ENCODE measurements at places on chromosomes 12 and 14.

DNA sequence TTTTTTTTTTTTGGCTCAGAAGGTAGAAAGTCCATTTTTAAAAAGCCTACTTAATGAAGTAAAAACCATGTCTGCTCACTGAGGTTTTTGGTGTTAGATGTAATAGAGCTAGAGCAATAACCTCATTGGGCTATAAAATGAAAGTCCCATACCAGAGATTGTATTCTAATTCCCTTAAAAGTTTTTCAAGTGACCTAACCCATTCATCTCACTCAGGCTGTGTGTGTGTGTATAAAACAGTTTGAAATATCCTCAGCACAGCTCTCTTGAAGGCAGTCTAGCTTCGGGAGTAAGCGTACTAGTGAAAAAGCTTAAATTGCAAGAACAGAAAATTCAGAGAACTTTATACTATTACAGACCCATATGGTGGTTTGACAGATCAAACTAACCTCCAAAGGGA is 313.8 kb downstream of the CEP128 start:
- no peak for DNase-seq

DNA sequence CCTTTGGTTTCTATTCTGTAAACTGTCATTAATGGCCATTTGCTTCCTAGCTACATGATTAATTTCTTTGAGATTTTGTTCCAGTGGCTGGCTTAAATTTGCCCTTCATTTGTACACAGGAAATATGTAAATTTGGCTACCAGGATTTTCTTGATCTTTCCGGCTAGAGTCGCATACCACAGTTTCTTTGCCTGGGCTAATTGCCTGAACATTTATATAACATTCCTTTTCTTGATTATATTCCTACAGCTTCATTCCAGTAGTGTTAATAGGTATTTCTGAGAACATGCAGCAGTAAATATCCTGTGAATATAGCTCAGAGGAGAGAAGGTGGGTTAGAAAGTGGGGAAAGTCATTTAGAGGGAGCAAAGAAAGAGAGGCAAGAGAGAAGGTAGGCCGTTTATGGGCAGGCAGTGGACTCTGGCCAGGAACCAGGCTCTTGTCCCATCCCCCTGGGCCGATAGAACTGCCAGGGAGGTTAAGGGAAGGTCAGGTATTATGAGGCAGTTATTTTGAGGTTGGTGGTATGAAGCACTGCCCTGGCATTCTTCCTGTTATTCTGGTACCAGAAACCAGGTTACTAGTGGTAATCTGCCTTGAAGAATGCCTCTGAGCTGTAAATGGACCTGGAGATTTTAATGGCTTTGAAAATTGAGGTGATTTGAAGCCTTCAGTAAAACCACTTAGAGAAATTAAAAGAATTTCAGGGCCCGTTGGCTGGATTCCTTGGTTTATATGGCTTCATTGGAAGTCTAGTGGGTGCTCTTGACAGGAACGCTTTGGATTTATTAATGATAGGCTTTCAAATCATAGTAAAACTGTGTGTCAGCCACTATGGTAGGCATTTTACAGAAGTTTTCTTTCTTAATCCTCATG is 4.4 kb downstream of the RNF10 start:
- DNase-seq, result no peak

- DNase-seq, result no peak
Observed at GRCh38 chr12:118126119-118126757, 9.7 kb upstream of the PEBP1 start.

DNA sequence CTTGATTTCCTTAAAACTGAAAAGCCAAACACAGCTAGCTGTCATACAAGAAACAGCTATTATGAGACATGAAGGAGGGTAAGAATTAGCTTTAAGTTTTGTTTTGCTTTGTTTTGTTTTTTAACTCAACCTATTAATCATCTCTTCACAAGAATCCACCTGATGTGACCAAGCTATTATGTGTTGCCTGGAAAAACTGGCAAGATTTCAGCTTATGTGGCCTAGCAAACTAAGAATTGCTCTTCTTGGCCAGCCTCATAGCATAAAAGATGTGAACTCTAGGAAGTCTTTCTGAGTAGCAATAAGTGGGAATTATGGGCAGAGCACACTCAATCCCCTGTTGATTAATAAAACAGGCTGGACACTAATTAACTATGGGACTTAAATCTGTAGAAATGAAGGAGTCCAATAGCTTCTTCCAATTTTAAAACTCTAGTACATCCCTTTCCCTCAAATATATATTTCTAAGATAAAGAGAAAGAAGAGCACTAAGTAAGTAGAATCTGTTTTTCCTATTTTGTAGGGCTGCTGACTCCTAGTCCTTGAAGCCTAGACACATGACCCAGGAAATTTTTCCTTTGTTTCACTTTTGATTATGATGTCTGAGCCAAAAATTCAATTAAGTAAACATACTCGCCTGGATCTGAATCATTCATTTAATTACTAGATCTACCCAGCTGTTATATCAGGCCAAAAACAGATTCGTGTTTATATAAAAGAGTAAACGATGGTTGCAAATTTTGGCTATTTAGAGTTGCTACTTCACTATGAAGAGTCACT is 75.7 kb downstream of the GTF2A1 start:
- no peak for DNase-seq

GRCh38 chr12:92608151-92609091 is 94.4 kb upstream of the PLEKHG7 start:
- no peak for DNase-seq

Measured in fibroblast of skin of left quadriceps (primary cell).